ENCODE measurements at places on chromosomes 1 and 21. TPM values are rescaled to one million over a fixed set of nuclear protein-coding genes. Genes with fewer than 3 reads are reported as not detected.

DNA sequence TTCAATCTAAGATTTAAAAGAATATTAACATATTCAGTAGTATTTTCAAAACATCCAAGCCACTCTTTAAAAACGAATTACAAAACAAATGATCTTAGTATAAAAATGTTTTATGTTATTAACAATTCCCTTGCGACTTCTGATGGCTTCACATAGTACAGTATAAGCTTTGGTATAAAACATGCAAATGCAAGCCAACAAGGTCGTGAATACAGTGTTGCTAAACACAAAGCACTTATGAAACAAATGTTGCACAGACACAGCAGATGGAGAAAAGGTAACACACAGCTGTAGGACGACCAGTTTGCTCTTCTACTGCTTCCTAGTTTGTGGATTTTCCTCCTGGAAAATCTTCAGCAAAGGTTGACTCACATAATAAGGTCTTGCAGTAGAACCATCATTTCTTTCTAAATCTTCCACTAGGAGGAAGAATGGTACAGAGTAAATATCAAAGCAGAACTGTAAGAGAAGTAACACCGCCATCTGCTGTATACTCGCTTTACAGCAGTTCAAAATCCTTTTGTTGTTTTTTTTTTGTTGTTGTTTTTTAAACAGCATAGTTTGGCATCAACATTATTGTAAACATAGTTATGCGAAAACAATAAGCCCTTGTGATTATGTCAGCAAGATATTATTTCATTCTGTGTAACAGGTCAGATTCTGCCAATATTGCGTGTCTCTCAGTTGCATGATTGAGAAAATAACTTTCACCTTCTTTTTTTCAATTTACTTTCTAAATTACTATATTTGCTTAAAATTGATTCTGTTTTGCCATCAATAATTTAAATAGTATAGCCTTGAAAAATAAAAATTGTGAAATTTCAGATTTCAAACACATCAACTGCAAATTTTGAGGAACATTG lies 69.5 kb downstream of the LHX8 start:
- DNase-seq = no peak

DNA sequence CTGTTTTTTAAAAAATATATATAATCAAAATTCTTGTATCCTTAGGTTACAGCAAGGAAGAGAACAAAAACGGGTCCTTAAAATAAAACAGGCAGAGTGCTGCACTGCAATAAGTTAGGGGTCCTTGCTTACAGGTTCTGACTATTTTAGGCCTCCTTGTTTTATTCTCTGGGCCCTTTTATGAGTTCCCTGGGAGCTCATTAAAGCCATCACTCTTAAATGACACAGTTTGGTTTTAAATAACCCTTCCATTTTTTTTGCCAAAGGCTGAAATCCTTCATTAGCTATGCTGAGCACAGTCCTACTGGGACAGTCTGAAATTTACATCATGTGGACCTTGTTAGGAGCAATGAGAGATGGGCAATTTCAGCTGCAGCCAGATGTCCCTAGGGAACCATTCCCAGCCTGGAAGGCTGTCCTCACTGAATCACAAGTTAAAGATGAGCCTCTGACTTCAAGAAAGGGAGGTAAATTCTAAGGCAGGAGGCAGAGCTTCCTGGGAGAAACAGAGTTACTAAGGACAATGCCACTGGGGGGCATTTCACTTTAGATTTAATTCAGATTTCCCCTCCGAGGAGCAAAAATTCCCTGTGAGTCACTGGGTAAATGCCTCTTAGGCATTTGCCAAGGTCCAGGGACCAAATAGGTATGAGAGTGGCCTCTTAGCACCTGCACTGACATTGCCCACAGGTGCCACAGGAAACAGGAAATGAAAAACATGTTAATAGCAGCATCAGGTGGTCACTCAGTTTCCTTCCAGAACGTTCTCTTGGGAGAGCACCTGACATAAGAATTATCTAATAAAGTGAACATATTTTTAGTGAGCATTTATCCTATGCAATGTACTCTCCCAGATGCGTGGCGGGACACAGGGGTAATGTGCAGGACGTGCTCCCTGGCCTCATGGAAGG lies 3.8 kb upstream of the MUL1 start:
- DNase-seq = no peak

DNA sequence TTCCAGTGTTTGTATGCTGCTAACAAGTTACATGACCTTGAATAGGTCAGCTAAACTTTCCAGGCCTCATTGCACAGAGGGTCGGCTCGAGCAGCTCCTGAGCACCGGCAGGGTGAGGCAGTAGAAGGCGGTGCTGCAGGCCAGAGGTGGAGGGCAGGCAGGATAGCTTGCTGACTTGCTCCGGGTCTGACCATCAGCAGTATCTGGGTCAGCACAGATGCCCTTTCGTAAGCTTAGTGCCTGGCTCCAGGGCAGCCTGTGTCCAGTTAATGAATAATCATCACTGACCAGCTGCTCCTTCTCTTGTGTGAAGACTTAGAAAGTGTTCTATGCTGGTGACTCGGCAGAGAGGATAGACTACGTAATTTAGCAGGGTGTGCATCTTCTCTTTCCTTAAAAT lies 6.9 kb downstream of the MAPKAPK2 start:
- no peak for DNase-seq

- no peak for DNase-seq
Observed at GRCh38 chr1:32684167-32684811, 18.3 kb downstream of the SYNC start.

CAMK2N1 gene
- 25.2 TPM for total RNA-seq

Data from esophagus muscularis mucosa (tissue), 4 donors.